ENCODE measurements at places on chromosomes 2 and 18.
A peak's percentile ranks its signal among the peaks of the same experiment; 100 is the strongest.

DNA sequence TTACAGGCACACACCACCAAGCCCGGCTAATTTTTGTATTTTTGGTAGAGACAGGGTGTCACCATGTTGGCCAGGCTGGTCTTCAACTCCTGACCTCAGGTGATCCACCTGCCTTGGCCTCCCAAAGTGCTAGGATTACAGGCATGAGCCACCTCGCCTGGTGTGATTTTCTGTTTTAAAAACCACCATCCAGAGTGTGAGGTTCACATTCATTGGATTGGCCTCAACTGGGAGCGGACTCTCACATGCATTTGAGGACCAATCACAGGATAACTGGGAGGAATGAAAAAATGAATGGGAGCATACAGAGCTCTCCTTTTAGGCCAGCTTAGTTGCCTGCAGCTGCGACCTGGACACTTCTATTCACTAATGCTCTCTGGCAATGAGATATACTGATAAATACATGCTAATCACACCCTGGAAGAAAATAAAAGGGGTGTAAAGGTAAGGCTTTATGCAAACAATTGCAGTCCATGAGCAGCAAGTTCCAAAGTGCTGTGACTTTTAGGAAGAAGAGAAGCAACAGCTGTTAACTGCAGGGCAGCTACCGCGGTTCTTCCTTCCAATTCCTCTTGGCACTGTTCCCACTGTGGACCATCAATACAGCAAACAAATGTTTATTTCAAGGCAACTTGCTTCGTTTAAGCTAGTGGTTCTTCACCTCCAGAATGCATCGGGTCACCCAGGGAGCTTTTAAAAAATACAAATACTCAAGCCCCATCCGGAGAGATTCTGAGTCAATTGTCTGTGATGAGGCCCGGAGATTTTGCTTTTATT lies 49.5 kb upstream of the FZD5 start:
- no peak for DNase-seq

DNA sequence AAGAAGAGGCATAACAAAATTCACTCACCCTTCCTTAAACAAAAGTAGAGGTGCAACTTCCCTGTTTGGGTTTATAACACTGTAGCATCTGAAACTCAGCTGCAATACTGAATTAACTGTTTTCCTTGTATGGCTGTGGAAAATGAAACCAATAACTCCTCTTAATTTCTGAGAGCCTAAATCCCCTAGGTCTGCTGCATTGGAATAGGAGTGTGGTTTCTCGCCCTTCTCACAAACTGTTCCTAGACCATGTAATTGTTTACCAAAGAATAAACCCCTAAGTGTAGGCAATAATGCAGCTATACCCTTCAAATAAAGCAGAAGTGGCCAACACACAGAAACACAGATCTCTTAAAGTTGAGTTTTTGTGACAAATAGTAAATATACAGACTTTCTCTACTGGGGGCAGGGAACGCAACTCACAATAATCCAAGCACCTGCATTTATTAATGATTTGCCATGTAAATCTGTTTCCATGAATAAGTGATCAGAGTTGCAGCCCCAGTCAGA lies 52.0 kb downstream of the RASGRP3 start:
- DNase-seq: no peak

DNA sequence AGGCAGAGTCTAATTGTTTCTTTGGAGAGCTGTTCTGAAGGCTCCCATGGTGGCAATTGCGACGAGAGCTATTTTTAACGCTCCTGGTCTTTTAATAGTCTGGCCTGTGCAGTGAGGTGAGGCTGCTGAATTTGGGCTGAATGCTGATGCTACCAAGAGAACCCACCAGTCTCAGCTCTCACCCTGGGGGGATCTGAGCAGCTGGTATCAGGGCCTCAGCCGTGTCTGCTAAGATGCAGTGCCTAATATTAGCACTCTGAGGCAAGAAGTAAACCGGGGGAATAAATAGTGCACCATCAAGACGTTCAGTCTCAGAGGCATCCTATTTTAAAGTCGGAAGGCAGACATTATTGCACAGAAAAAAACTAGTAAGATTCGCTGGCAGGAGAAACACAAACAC lies 214.8 kb upstream of the PID1 start:
- DNase-seq: no peak

DNA sequence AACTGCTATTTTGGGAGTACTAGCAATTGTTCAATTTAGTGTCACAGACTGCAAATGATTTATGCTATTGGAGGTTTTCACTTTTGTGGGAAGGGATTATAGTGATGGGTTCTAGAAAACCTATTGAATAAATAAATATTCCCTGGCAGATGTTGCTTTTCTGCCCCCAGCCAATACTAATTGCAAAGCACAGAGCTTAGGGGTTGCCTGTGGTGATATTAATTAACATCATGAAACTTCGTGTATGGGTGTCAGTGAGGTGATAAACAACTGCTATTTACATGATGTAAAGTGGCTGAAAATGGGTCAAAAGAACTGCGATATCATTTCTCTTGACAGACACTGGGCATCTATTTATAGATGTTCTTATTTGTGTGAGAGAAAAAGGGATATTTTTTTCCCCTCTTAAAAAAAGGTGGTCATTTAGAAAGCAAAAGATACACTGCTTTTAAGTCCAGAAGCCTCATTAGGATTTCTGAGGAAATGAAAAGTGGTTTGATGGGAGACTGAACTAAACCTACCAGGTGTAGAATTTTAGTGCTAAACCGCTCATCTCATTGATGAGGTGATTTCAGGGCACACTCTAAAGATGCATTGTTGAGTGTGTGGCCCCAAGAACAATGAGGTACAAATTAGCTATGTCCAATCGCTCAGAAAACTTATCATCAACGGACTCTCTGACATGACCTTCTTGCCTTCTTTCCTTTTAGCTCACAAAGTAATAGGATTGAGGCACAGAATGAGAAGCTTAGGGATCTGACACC lies 116.7 kb upstream of the CHST9 start:
- no peak for DNase-seq

DNA sequence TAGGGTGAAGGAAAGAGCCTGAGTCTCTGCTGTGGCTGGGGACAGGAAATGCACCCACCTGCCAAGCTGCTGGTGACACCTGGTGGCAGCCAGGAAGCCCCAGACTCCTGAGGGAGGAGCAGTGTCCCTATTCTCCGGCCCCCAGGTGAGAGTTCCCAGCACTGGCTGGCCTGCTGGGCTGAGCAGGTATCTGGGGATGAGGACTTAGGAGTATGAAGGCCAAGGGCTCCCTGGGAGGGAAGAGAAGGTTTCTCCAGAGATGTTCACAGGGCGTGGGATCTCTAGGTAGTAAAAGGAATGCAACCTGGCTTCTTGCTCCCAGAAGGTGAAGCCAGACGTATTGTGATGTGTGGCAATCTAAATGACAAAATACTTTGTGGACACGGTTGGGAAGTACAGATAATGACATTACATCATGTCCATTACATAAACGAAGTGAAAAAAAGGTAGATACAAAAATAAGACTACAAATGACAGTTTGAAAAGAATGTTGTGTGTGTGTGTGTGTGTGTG lies 75.8 kb upstream of the SLC1A4 start:
- peak; percentile 18 for DNase-seq

GRCh38 chr18:66603941-66604627 lies at the start of gene CDH19:
TSS of gene CDH19 (minus strand) at chr18:66604090. CDS start at chr18:66572204, 31,886 bp downstream.
- DNase-seq: no peak

GRCh38 chr2:42342061-42342794 lies 18.8 kb downstream of the COX7A2L start:
- no peak for DNase-seq

- no peak for DNase-seq
Measured at GRCh38 chr18:70421471-70422390, 132.9 kb downstream of the SOCS6 start.
